Smooth muscle cell of the umbilical artery (primary cell): ENCODE measurements at places on chromosomes 2 and 18. TPM values are rescaled to one million over a fixed set of nuclear protein-coding genes. Genes with fewer than 3 reads are reported as not detected.

PSMA8 gene
- not detected in 2 replicates for total RNA-seq

SPHKAP gene
- not detected in 2 replicates for total RNA-seq

PFN4 gene
- total RNA-seq = 0.30 and 0.42 TPM in 2 replicates

ZNF24 gene
- total RNA-seq = 32.4 and 36.2 TPM in 2 replicates

MPPE1 gene
- 25.9 and 37.7 TPM in 2 replicates for total RNA-seq
